ENCODE measurements at places on chromosomes 7 and 10.

- no peak for DNase-seq
These were observed 217.2 kb downstream of the ANK3 start for GRCh38 chr10:60172363-60172990.

GRCh38 chr7:36653008-36653662 is 71.2 kb downstream of the AOAH start:
- no peak for DNase-seq

DNA sequence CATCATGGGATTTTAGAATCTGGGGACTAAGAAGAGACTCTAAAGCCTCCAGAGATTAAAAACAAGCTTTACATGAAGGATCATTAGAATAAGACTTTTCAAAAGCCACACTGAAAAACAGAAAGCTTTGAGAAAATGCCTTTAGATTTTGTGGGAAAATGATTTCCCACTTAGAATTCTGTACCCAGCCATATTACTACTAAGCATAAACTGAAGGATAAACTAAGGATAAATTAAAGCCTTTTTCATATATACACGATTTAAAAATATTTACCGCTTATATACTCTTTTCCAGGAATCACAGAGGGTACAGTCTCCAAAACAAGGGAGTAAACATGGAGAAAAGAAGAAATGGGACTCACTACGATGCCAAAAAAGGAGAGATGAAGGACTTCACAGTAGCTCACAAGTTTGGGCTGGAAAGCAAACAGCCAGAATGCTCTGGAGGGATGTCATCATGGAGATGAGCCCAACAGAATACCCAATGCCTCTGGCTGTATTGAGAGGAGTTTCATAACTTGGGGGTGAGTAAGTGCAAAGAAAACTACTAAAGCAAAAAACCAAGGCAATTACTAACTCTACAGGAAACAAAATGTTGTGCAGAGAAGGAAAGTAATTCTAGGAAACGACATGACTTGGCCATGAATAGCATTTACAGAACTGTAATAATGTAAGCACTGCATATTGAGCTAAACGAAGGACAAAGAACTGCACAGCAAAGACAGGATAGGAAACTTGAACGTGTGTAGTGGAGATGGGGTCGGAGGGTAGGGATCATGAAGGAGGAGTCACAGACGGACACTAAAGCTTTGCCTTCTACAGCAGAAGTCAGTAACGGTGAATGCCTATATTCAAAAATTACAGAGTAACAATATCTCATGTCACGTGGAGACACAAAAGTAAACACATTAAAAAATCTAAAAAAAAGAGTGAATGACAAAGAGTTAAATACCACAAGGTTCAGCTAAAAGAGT is 61.4 kb upstream of the ASAH2 start:
- no peak for DNase-seq

DNA sequence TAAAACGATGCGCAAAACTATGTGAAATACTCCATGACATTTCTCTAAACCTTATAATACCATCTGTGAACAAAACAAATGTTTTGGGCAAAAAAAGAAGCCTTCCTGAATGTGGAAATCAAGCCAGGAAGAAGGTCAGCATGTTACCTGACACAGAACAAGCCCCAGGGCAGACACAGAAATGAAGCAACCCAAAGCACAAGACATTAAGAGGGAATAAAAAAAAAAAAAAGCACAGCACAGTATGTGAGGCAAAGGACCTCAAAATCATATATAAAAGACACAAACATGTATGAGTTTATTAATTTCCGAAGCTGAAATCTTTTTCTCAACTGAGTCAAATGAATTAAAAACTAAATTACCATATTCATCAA is 161.8 kb downstream of the SKIDA1 start:
- no peak for DNase-seq

DNA sequence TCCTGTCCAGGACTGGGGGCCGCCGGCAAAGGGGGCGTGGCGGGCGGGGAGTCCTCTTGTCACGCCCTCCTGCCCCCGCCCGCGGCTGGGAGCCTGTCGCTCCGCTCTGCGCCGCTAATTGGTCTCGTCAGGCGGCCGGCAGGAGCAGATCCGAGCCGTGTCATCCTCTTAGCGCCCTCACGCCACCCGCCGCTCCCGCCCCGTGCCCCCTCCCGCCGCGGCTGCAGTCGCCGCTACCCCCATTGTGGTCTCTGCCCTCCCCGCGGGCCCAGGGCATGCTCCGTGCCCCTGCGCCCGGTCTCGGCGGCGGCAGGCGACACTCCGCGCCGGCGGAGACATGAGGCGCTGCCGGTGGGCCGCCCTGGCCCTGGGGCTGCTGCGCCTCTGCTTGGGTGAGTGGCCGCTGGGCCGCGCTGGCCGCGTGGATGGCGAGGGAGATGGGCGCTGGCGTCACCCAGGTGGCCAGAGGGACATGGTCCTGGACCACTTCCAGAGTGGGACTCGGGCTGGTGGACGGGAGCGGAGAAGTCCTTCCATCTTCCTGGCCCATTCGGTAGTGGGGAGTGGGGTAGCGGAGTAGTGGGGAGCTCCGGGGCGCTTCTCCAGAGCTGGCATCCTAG is at the start of gene CDHR1:
CDHR1 (plus strand) TSS at position 114 of the 620 bp plus-strand sequence; CDS start at position 338, 224 bp downstream.
- DNase-seq, result peak; percentile 89

- DNase-seq, result peak; percentile 24
These were observed 14.0 kb downstream of the GATAD1 start for GRCh38 chr7:92461027-92462003.

DNA sequence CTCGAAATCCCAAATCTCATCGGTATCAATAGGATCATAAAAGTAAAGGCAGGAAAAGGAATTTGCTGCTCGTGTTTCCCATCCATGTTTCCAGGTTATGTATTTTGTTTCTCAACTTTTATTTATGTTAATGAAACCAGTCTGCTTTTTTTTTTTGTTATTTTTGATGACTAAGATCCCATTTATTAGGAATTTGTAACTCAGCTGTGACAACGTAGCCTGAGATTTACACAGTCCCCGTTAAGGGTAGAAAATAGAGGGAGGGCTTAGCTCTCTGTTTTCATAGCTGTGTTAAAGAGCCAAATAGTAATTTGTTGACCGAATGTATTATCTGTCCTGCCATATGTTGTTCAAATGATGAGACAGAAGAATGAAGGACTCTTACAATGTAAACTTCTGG is 164.0 kb downstream of the MGMT start:
- no peak for DNase-seq

- peak; percentile 56 for DNase-seq
These were observed 534 bp downstream of the UBE3C start for GRCh38 chr7:157139111-157139809.

DNA sequence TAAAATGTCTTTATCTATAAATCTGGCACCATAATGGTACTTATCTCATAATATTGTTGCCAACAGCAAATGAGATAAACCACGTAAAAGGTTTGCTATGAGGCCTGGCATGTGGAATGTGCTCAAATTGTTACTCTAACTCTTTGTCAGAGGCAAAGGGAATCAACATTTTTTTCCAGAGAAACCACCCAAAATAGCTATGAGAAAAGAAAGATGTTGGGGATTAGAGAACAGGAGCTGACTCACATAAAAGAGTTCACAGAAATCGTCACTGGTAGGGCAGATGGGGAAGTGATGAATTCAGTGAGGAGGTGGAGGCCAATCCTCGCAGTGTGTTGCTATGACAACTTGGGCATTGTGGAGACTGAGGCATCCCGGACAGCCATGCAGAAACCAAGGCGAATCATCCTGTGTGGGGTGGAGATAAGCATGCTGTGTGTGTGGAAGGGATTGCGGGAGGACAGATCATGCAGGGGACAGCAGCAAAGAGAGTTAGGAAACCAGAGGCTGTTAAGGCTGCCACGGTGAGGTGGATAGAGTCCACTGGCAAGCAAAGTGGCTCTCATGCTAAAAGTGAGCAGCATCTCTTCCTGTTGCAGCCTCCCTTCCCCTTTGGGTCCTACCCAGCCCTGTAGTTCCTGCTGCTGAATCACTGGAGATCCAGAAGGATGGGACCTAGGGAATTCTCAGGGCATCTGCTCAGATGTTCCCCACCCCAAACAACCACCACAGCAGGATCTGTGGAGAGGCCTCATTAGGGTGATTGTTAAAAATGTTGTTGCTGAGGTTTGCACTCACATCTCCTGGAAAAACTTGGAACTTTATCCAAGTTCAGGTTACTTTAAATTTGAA is 103.9 kb downstream of the CUBN start:
- no peak for DNase-seq

- no peak for DNase-seq
These were observed 6.6 kb downstream of the PDIA4 start for GRCh38 chr7:149021725-149022062.

DNA sequence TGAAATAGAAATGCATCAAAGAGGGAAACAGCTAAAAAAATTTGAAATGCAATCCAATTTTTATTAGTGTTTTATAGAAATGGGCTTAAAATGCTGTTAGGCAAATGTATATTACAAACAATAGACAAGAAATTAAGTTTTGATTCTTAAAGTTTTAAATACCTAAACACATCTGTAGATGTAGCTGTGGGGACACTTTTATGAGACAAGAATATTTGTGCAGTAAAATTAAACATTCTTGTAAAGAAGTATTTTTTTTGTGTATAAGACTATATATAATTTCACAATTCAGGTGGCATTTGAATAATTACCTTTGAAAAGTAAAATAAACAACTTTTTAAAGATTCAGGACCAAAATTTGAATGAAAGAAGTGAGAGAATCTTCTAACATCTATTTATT is 1015.9 kb downstream of the REEP3 start:
- no peak for DNase-seq

- DNase-seq, result no peak
These were observed 34.3 kb downstream of the ABLIM1 start for GRCh38 chr10:114623661-114624294.

Measured in upper lobe of left lung (tissue), 6 donors.